CD4-positive, CD25-positive, alpha-beta regulatory T cell (primary cell): ENCODE measurements at places on chromosomes 5 and 9. TPM values are rescaled to one million over a fixed set of nuclear protein-coding genes. Genes with fewer than 3 reads are reported as not detected.
A peak's percentile ranks its signal among the peaks of the same experiment; 100 is the strongest.

DNA sequence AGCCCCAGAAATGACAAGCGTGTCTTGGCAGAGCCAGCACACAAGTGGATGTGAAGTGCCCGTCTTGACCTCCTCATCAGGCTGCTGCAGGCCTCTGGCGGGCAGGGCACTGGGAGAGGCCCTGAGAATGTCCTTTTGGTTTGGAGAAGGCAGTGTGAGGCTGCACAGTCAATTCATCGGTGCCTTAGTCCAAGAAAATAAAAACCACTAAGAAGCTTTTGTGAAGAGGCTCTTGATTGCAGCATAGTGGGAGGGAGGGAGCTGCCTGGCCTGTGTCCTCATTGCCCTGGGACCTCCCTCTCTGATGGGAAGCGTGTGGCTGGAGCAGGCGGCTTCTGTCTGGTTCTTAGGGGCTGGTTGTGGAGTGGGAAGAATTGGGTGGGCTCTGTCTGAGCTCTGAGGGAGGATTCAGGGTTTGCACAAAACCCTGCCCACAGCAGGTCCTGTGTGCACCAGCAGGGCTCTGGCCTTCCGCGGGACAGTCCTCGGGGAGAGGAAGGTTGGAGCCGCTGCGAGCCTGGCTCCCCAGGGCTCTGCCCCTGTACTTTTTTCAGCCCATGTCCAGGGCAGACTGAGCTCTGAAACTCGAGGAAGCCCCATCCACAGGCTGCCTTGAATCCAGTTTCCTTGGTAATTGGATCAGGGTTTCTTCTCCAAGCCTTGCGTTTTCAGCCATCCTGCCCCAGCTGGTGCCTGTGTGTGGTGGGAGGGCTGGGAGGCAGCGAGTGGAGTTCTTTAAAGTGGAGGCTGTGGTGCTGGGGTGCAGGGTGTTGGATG lies 1.1 kb downstream of the HRCT1 start:
- no peak overlapping the region for H3K27ac ChIP-seq
- H3K4me1 ChIP-seq, result peaks cover 62% of the 10 kb centered on the region
- no peaks in the 10 kb centered on the region for H3K36me3 ChIP-seq
- no peak for DNase-seq
- no peak overlapping the region for H3K4me3 ChIP-seq

DNA sequence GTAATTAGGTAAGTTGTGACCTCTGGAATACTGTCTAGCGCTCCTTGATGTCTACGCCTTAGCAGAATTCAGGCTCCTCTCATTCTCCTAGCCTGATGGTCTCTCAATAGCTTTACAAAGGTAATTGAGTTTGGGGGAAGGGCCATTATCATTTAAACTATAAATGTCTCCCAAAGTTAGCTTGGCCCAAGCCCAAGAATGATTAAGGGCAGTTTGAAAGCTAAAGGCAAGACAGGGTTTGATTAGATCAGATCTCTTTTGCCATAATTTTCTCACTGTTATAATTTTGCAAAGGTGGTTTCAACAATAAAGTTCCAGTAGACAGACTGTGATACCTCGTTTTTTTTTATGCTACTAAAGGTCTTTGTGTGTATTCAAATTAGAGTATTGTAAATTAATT lies 3.7 kb upstream of the SLC30A5 start:
- DNase-seq, result no peak
- H3K4me3 ChIP-seq, result no peak overlapping the region
- H3K4me1 ChIP-seq, result peaks cover 10% of the 10 kb centered on the region
- H3K27ac ChIP-seq, result no peak overlapping the region

- H3K27me3 ChIP-seq, result peaks cover 20% of the 10 kb centered on the region
- H3K4me3 ChIP-seq, result no peak overlapping the region
- no peaks in the 10 kb centered on the region for H3K36me3 ChIP-seq
- DNase-seq, result no peak
Observed at GRCh38 chr9:124676159-124676551, 95.0 kb downstream of the NR6A1 start.

The EQTN gene
- polyA plus RNA-seq, result not detected

GRCh38 chr9:94861589-94862272 lies 135.2 kb downstream of the AOPEP start:
- peak overlapping the region; percentile 76 for H3K4me3 ChIP-seq
- H3K4me1 ChIP-seq, result peaks cover 29% of the 10 kb centered on the region
- no peaks in the 10 kb centered on the region for H3K27me3 ChIP-seq
- H3K27ac ChIP-seq, result peak overlapping the region; percentile 69
- no peak for DNase-seq

The IL3 gene
- polyA plus RNA-seq, result not detected

The CD72 gene
- polyA plus RNA-seq, result 1.1 TPM

The CDH18 gene
- polyA plus RNA-seq, result not detected

- no peaks in the 10 kb centered on the region for H3K27me3 ChIP-seq
- no peak overlapping the region for H3K4me3 ChIP-seq
- no peaks in the 10 kb centered on the region for H3K4me1 ChIP-seq
- DNase-seq, result no peak
- no peaks in the 10 kb centered on the region for H3K36me3 ChIP-seq
- H3K27ac ChIP-seq, result no peak overlapping the region
Observed at GRCh38 chr9:86655147-86655546, 292.2 kb downstream of the GAS1 start.

- H3K36me3 ChIP-seq, result no peaks in the 10 kb centered on the region
- H3K4me3 ChIP-seq, result no peak overlapping the region
- no peak for DNase-seq
- no peak overlapping the region for H3K27ac ChIP-seq
- H3K4me1 ChIP-seq, result peaks cover 26% of the 10 kb centered on the region
Observed at GRCh38 chr9:93963969-93964368, 8.8 kb upstream of the BARX1 start.

GRCh38 chr5:176185133-176185733 lies 53.0 kb upstream of the SIMC1 start:
- H3K27ac ChIP-seq, result no peak overlapping the region
- no peaks in the 10 kb centered on the region for H3K4me1 ChIP-seq
- H3K27me3 ChIP-seq, result peaks cover 5% of the 10 kb centered on the region
- DNase-seq, result no peak
- no peak overlapping the region for H3K4me3 ChIP-seq

DNA sequence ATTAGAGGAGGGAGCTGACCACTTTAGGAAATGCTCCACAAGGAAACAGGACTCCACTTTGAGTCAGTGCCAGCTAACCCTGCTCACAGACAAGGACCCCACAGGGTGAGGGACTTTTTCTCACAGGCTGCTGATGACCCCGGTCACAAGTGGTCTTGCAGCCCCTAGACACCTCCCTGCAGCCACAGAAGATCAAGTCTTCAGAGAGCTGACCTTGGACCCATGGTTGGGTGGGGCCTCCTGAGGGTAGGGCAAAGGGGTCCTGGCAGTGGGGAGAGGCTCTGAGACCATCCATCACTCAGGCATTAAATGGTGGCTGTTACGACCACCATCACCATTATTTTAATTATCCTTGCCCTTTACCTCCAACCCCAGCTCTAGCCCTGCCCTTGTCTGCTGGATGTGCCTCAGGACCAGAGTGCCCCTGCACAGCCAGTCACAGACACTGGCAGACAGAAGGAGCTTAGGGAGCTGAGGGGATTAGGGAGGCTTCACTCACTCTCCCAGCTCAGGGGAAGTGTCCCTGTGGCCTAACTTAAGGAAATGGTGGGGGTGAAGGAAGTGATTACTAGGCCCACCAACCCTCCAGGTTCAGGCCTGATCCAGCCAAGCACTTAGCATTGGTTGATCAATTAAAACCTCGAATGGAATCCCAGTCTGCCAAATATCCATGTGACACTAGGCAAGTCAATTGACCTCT lies 1.6 kb downstream of the ACSL6 start:
- no peak for DNase-seq
- no peaks in the 10 kb centered on the region for H3K36me3 ChIP-seq
- H3K4me1 ChIP-seq, result peaks cover 13% of the 10 kb centered on the region
- peaks cover 36% of the 10 kb centered on the region for H3K27me3 ChIP-seq

The SAXO1 gene
- not detected for polyA plus RNA-seq

GRCh38 chr5:132426525-132427138 lies 57.1 kb downstream of the SLC22A5 start:
- DNase-seq, result peak; percentile 86
- no peaks in the 10 kb centered on the region for H3K27me3 ChIP-seq
- H3K4me3 ChIP-seq, result peak overlapping the region; percentile 55
- H3K27ac ChIP-seq, result peak overlapping the region; percentile 92
- peaks cover 9% of the 10 kb centered on the region for H3K36me3 ChIP-seq

The FAM153A gene
- not detected for polyA plus RNA-seq

GRCh38 chr9:38651400-38652042 lies 31.1 kb upstream of the ANKRD18A start:
- H3K36me3 ChIP-seq, result no peaks in the 10 kb centered on the region
- no peaks in the 10 kb centered on the region for H3K4me1 ChIP-seq
- H3K4me3 ChIP-seq, result no peak overlapping the region
- DNase-seq, result no peak
- H3K27ac ChIP-seq, result no peak overlapping the region

DNA sequence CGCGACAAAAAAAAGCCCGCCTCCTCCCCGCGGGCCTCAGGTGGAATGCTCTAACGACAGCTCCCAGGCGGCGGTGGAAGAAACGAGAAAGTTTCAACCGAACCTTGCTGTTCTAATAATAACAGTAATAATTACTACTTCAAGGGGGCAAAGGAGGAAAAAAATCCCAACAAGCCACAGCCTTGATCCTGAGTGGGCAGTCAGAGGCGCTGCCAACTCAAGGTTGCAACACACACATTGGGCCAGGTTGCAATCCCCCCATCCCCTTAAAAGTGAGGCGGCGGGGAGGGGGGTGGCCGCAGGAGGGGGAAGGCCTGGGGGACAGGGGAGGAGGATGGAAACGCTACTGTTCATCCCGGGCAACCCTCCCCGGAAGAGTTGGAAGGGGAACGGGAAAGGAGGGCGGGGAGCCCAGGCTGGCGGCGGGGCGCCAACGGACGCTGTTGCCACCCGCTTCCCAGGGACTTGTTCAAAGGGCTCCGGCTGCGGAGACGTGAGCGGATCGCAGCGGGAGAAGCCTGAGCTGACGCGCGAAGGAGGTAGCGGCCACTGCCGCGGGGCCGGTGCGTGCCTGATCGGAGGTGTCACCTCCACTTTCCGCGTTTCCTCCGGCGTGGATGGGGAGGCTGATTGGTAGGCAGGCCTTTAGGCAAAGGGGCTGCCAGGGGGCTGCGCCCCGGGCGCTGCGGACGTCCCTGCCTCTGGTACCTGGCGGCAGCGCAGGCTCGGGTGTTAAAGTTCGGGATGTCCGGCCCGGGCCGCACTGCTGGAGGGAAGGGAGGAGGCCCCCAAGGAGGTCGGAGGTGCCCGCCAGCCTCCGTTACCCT lies 647 bp downstream of the SMARCA2 start:
- H3K27me3 ChIP-seq, result no peaks in the 10 kb centered on the region
- H3K27ac ChIP-seq, result peak overlapping the region; percentile 93
- H3K4me3 ChIP-seq, result peak overlapping the region; percentile 86
- no peaks in the 10 kb centered on the region for H3K36me3 ChIP-seq
- H3K4me1 ChIP-seq, result peaks cover 33% of the 10 kb centered on the region
- peak; percentile 59 for DNase-seq

DNA sequence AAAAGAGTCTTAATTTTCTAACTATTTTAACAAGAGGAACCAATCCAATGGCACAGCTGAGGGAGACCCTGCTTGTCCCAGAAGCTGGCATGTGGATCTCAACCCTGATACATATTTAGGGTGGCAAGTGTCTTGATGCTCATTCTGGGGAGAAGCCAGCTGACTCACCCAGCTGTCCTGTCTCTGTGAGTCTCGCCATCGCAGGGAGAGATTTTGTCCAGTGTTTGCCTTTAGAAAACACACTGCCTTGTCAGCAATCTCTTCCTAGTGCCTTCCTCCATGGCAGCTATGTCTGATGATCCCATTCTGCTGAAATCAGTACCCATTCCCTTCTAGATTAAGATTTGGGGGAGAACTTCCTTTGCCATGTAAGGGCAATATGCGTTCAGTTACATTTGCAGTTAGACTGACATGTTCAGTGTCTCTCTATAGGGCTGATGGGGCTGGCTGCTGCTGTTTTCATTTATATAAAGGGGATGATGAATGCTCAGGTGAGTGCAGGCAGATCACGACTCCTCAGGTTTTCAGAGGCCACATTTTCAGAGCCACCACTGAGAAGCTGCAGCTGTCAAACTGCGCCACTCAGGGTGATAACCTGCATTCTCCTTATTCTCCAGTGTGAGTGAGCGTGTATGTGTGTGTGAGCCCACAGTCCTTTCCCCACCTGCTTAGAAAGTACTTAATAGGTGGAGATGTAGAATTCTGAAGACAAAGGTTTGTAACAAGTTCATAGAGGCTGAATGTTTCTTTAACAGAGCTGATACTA lies 217.0 kb downstream of the GAS1 start:
- H3K4me1 ChIP-seq, result no peaks in the 10 kb centered on the region
- no peak overlapping the region for H3K4me3 ChIP-seq
- H3K27ac ChIP-seq, result no peak overlapping the region
- no peaks in the 10 kb centered on the region for H3K36me3 ChIP-seq

The FAM151B gene
- polyA plus RNA-seq, result not detected

DNA sequence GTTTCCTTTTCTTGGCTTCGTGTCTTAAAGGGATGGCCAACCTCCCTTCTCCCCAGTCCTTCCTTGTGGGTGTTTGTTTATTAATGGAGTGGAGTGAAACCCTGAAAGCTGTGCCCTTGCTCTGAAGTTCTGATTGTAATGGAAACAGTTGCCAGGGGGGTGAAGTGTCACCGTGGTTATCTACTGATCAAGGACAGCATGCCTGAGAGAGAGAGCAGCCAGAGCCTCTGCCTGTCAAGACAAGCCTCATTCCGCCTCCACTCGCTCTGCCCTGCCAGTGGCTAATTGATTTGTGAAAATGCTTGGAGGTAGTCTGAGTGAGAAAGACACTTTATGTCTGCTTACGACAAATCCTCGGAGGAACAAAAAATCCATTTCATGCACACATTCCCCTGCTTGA lies 143.7 kb upstream of the SLC30A5 start:
- H3K36me3 ChIP-seq, result no peaks in the 10 kb centered on the region
- no peak for DNase-seq
- peaks cover 6% of the 10 kb centered on the region for H3K27me3 ChIP-seq
- H3K4me3 ChIP-seq, result no peak overlapping the region
- H3K27ac ChIP-seq, result no peak overlapping the region

DNA sequence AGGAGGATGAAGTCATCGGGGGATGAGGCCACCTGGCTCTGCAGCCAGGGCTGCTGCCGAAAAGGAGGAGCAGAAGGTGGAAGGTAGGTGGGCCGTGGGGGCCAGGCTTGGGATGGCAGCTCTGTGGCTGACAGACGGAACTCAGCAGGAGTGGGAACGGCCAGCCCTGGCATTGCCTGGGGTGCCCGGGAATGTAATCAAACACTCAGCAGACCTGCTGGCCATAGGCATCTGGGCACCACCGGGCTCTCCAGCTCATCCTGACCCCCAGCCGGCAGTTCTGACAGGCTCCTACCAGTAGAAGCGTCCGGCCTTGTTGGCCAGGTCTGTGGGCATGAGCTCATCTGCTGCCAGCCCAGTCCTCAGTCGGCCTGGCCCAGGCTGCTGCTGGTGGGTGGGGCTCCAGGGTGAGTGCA lies 4.3 kb upstream of the FAT2 start:
- no peak overlapping the region for H3K27ac ChIP-seq
- DNase-seq, result no peak
- no peaks in the 10 kb centered on the region for H3K27me3 ChIP-seq
- H3K4me3 ChIP-seq, result no peak overlapping the region
- H3K36me3 ChIP-seq, result no peaks in the 10 kb centered on the region
- H3K4me1 ChIP-seq, result no peaks in the 10 kb centered on the region

DNA sequence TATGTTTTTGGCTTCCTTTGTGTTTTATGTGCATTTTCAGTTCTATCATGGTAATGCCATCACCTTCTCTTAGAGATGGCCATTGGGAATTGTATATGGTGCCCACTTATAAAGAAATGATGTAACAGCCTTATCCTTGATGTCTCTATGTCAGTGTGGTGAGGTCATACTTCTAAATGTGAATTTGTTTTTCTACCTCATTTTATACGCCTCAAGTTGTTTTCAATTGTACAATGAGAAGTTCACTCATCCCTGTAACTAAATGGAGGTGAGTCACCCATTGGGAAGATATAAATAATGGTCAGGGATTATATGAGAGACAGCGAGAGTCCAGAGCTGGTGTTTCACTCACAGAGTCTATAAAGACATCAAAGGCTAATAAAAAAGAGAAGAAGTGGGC lies 402.4 kb downstream of the AGTPBP1 start:
- H3K27ac ChIP-seq, result no peak overlapping the region
- H3K36me3 ChIP-seq, result no peaks in the 10 kb centered on the region
- H3K4me1 ChIP-seq, result no peaks in the 10 kb centered on the region
